ENCODE measurements at places on chromosomes 11 and 22.

GRCh38 chr11:82890936-82891335 lies 9.3 kb downstream of the PRCP start:
- no peak for DNase-seq

- DNase-seq, result no peak
Observed at GRCh38 chr22:38707346-38707745, 1.6 kb downstream of the GTPBP1 start.

- peak; percentile 56 for DNase-seq
Observed at GRCh38 chr11:119885861-119886567, 157.0 kb upstream of the NECTIN1 start.

DNA sequence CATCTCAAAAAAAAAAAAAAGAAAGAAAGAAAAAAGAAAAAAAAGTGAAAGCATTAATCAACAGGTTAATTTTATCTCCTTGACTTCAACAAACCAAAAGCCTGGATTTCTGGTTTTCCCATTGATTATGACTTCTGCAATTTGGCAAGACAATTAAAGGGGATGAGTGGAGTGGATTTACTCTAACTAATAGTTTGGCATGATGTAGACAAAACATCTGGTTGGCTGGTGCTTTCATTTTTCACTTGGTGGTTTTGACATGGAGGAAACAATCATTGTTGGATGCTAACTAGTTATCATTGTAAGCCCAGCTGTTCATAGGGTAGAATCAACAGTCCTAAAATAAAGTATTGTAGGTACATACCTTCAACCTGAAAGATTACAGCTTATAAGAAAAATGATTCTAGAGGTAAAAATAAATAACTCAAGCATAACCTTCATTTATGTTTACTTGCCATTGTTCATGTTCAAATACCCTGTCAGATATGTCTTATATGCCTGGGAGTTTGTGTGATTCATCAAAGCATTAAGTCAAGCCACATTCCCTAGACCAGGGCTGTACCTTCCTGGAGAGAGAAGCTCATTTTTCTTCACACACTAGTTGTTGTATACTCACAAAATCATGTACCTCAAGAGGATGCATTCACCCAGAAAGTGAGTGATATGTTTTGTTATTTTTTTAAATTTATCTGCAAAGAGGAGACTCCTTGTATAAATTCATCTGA lies 15.1 kb downstream of the FIBIN start:
- DNase-seq, result no peak

DNA sequence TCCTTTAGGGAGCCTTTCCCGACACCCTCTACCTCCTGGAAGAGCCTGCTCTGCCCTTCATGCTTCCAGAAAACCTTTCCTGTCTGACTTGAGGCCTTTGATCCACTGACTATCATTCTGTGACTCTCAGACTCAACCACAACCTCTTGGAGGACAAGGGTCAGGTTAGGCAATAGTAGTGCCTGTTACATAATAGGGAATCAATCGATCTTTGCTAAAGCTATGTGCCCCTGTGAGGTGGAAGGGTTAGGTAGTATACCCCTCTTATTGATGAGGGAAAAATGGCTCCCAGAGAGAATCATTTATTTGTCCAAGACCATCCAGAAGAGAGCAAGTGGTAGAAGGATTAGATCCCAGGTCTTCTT lies 16.2 kb downstream of the KCNC1 start:
- DNase-seq, result no peak

- no peak for DNase-seq
Observed at GRCh38 chr11:128552783-128553661, 34.3 kb downstream of the ETS1 start.

DNA sequence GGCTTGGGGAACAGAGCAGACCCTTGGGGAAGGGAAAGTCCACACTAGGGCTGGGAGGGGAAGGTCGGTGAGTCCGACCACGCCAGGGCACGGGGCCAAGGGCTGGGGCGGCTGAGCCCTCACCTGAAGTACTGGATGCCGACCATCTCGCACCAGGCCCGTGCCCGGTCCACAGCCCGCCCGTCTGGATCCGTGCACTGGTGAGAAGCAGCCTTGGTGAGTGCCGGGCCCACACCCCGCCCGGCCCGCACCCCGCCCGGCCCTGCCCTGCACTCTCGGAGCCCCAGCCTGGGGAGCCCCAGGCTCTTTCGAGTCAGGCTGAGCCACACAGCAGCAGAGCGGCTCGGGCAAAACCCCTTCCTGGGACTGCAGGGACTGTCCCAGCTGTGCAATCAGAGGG lies 1.9 kb upstream of the BAIAP2L2 start:
- peak; percentile 57 for DNase-seq

GRCh38 chr11:82533628-82534327 lies 199.9 kb downstream of the FAM181B start:
- no peak for DNase-seq

DNA sequence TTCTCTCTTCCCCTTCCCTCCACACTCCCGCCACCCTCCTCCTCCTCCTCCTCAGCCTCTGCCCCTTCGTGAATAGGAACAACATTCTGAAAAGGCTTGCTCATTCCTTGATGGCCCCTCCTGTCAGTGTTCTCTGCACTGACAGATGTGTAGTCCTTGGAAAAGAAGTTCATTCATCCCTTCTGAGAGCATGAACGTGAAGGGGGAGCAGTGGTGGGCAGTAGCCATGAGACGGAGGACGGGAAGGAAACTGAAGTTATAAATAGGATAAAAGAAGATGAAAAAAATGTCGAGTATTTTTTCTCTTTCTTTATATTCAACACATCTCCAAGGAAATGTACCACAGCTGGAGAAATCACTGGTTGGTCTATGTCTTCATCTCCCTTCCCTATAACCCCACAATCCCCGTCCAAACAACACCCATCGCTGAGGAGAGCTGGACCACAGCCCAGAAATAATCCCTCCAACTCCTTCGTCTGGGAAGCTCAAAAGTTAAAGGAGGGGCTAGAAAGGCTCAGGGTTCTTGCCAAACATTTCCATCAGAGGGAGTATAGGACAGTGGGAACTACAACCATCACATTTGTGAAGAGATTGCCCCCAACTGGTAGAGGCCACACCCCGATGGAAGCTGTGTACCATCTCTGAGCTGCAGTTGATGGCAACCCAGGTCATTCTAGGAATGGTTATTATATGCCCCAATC lies 33.5 kb downstream of the ETS1 start:
- no peak for DNase-seq

- DNase-seq, result peak; percentile 52
Observed at GRCh38 chr11:126111458-126112116, 48.9 kb upstream of the CDON start.

GRCh38 chr11:131637469-131638175 lies 267.2 kb downstream of the NTM start:
- DNase-seq, result no peak

DNA sequence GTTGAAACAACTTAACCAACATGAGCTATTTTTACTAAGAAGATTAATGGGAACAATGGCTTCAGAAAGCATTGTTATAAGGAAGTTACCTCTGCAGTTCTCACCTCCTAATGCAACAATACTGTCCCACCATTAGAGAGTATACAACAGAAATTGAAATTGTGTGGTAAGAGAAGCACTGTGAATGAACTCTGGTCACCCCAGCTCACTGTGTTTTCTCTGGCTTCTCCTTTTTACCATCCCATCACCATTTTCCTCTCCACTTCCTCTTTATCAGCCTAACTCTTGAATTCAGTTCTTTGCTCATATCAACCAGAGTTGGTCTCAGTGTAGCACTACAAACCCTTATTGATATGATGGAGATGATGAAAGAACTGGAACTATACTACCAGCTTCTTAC lies 138.0 kb upstream of the POU2AF2 start:
- no peak for DNase-seq

DNA sequence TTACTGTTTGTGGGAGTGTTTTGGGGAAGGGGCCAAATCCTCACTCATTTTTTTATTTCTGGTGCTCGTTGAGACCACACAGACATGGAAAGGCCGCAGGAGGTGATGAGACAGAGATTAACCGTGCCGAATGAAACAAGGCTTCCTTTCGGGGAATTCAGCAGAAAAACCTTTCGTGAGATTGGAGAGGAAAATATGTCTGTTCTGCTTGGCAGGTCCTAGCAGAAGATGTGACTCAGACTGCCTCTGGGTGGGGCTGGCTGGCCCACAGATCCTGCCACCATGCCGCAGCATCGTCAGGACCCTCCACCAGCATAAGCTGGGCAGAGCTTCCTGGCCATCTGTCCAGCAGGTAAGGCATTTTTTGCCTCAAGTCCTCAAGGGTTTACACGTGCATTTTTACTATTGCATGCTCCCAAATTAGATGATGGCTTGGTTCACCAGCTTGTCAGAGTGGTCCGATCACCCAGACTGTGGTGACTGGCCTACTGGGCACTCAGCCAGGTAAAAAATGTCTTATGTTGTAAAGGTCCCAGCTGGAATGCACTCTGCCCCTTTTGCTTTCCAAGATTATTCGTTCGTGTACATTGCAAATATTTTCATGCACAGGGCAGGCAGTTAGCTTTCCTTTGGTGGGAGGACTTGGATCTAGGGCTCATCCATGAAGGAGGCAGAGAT lies 1.5 kb downstream of the DDB2 start:
- DNase-seq, result peak; percentile 70

DNA sequence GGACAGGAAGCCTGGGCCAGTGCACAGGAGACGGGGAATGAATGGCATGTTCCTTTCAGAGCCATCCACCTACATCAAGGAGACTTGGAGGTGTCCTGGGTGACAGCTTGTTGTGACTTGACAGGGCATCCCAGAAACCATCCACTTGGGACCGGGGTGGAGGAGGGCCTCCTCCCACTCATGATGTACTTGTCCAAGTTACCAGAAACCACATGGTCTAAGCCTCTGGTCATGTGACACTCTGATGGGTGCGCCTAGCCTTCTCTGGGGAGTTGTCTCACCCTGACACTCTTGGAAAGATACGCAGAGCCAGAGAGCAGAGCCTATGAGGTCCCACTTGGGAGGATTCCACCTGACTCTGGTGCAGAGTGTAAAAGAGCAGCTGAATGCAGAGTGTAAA lies 21.6 kb upstream of the FXYD6 start:
- DNase-seq, result no peak

- DNase-seq, result no peak
Observed at GRCh38 chr11:102251423-102251822, 65.9 kb upstream of the BIRC3 start.

GRCh38 chr11:57217053-57217452 lies 20.0 kb downstream of the APLNR start:
- DNase-seq, result no peak

- no peak for DNase-seq
Observed at GRCh38 chr22:47605886-47606285, 843.4 kb downstream of the TBC1D22A start.

DNA sequence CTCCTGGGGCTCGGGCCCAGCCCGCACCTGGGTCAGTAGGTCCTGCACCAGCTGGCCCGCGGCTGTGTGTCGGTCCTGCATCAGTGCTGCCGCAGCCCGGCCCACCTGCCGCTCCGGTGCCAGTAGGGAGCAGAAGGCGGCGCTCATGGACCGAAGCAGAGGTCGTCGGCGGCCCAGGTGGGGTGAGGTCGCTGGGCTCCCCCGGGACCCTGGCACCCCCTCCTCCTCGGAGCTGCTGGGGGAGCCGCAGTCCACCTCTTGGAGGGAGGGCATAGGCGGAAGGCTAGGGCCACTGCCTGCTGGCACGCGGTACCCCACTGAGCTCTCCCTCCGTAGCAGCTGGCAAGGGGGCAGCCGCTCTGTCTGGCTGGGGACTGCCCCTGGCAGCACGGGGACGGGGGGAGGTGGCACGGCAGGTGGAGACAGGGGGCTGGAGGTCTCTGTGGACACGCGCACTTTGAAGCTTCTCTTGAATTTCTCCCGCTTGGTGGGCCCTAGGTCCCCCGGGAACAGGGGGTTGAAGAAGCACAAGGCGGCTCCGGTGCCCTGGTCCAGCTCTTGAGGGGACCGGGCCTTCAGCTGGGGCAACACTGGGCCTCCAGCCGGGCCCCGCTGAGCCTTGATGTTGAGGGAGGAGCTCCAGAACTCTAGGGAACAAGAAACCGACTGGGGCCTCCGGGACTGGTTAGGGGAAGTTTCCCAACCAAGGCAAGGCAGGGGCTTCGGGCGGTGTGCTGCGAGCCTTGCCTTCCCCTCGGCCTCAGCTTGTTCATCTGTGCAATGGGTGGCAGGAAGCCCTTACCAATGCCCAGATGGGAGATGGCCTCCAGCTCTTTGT lies 1.4 kb downstream of the RIN1 start:
- DNase-seq, result no peak

- no peak for DNase-seq
Observed at GRCh38 chr11:36213393-36213840, 75.8 kb downstream of the COMMD9 start.

- no peak for DNase-seq
Observed at GRCh38 chr11:35223991-35224390, 85.0 kb downstream of the CD44 start.

- no peak for DNase-seq
Observed at GRCh38 chr22:36351921-36352802, 35.6 kb downstream of the MYH9 start.

- DNase-seq, result no peak
Observed at GRCh38 chr22:49216579-49216978, 611.1 kb downstream of the BRD1 start.

- no peak for DNase-seq
Observed at GRCh38 chr22:27113641-27114040, 456.3 kb downstream of the MIAT start.

- DNase-seq, result no peak
Observed at GRCh38 chr22:36281781-36282327, 28.9 kb downstream of the APOL1 start.

- no peak for DNase-seq
Observed at GRCh38 chr11:90428836-90429235, 206.0 kb upstream of the CHORDC1 start.

GRCh38 chr11:66892911-66893310 lies 36.0 kb downstream of the LRFN4 start:
- DNase-seq, result no peak

Data from left colon (tissue), 2 donors.